GM18507 (cell line): ENCODE measurements at places on chromosomes 3 and 15.

GRCh38 chr3:12465836-12466225 is 18.4 kb upstream of the TSEN2 start:
- DNase-seq: no peak

DNA sequence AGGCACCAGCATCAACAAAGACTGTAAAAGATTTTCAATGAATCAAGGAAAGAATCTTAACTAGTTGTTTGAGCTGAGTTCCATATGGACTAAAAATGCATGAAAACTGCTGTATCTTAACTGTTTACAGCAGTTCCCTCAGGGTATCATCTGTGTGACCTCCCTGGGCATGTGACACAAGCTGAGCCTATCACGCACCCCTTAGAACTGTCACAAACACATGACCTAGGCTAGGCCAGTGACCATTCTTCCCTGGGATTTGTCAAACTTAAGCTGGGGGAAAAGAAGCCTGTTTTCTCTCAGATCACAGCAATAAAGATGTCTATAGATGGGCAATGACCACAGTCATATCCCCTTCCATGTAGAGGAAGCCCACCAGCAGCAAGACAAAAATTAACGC is 35.7 kb downstream of the IGF2BP2 start:
- DNase-seq: no peak

- no peak for DNase-seq
These were observed 228.1 kb downstream of the FEZF2 start for GRCh38 chr3:62145086-62145757.

GRCh38 chr15:48059791-48060190 is 61.0 kb upstream of the SLC24A5 start:
- DNase-seq: no peak

DNA sequence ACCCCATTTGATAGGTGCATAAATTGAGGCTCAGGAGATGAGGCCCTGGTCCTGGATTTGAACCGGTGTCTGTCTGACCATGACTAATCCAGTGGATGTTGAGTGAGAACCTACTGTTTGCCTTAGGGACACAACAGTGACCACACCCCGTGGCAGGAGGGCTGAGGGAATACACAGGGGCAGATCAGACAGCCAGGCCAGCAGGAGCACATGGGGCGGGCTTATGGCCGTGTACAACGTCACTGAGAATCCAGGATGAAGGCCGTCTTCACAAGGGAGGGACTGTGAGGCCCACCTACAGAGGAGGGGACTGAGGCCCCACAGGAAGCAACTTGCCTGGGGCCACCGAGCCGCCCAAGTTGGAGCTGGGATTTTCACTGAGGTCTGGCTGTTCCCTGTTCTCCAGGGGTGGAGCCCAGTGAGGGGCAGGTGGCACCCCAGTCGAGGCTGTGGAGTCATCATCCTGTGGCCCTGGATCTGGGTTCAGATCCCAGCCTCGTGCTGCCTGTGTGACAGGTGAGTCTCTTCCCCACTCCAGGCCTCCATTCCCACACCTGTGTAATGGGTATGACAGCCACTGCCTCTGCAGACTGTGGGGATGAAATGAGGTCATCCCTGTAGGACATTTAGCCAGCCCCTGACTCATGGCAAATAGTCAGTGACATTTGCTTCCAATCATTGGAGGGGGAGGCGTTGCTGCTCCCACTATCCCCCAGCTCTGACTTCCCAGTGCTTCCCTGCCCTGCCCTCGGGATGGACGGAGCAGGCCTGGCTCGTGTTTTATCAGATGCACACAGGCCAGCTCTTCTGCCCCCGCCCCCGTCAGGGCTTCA is 6.3 kb upstream of the PLXND1 start:
- DNase-seq: no peak

DNA sequence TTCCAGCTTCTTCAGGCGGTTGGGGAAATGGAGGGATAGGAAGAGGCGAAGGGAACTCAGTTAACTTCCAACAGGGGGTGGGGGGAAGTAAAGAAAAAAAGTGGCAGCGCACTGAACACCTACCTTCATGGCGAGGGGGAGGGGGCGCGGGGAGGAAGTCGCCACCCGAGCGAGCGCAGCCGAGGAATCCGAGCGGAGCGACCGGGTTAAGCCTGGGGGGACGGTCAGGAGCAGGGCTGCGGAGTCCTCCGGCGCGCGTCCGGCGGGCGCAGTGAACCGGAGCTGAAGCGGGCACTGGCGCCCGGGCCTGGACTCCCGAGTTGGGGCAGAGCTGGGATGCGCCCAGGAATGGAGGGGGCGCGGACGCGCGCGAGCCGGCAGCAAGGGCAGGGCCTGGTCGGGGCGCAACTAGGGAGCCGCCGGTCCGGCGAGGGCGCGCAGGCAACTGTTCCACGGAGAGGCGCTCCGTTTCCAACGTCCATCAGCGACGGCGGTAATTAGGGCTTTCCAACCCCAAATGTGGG is at the start of gene WNT5A:
WNT5A (minus strand) TSS at position 450 of the 524 bp plus-strand sequence; CDS start at position 129, 321 bp downstream.
- DNase-seq: no peak

DNA sequence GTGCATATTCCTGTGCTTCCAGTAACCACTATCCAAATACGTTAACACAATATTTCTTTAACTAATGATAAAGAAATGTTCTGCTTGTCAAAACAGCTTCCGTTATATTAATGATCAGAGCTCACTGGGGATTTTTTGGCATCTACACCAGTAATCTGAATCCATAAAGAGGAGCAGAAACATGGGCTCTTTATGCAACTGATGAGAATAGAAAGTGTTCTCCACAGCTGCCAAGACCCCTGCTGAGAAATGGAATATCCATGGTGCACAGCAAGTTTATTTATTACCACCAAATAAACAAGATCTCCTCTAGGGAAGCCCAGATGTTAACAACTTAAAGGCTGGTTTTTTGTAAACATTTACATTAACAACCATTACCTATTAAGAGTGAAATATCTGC is 54.5 kb downstream of the ALDH1A2 start:
- no peak for DNase-seq

GRCh38 chr3:67241084-67241483 is 243.0 kb downstream of the KBTBD8 start:
- no peak for DNase-seq

DNA sequence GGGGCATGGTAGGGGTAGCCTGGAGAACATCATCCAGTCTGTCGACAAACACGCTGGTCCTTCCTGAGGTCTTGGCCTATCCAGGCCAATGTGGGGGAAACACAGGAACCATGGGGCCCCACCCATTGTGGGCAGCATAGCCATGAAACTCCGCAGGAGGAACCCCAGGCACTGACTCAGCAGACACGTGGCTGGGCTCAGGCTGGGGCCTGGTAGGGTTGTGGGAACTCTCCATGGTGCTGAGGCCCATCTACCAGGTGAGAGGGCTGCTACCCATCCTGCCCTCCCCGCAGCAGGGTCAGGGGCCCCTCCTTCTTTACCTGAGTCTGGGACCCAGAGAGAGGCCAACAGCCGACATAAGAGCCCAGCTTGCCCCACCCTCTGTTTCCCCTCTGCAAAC is 22.6 kb upstream of the CACNA2D2 start:
- peak; percentile 37 for DNase-seq

DNA sequence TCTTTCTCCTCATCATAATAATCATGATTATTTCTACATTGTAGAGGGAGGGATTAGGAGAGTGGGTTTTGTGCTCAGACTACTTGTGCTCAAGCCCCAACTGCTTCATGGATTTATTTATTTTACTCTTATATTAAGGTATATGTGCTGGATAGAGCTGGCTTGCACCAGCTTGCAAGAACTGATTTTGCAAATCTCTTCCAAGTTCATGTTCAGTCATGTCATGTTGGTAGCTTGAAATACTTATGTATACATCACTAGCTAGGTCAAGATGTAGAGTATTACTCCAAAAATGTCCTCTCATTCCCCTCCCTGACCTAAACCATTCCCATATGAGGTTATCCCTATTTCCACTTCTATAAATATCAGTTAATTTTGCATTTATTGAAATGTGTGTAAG is 293.9 kb upstream of the RBMS3 start:
- no peak for DNase-seq

DNA sequence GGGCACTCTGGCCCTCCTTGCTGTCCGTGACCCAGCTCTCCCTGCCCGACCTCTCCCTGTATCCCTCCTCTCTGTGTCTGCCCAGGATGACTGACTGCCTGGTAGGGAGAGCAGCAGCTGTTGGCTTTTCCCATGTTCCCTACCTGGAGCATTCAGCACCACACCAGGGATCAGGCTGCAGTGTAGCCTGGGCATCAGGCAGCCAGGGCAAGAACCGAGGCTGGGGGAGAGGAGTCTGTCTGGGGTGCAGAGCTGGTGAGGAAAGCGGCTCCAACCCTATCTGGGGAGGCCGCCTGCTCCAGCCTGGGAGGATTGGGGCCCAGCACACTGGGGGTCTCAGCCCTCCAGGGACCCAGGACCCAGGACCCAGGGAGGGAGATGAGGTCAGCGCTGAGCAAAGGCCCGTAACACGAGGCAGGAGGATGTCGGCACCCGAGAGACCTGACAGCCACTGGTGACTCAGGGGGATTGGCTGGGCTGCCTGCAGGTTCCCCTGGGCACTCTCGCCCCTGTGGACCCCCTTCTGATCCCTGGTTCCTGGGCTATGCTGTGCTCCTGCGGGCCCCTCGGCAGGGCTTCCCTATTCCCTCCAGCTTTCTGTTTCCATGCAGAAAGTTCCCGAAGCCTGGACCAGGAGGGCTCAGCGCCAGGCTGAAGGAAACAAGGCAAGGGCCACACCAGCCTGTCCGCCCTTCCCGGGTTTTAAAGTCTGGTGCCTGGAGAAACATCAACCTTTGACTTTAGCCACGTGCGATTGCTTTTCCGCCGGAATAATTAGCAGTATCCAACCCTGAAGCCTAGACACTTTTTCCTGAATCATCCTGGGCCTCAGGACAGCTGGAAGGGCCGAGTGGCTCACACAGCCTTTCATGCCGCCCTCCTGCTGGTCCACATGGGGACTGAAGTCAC is 128.2 kb upstream of the MEF2A start:
- no peak for DNase-seq

GRCh38 chr15:70251246-70251990 is 153.7 kb upstream of the TLE3 start:
- DNase-seq: no peak

GRCh38 chr15:52790169-52790708 is at the start of gene ONECUT1:
ONECUT1 (minus strand) TSS chr15:52790336; CDS start chr15:52789884, 452 bp downstream.
- DNase-seq: peak; percentile 70

- DNase-seq: no peak
These were observed 90.7 kb upstream of the AGTR1 start for GRCh38 chr3:148606979-148607378.

DNA sequence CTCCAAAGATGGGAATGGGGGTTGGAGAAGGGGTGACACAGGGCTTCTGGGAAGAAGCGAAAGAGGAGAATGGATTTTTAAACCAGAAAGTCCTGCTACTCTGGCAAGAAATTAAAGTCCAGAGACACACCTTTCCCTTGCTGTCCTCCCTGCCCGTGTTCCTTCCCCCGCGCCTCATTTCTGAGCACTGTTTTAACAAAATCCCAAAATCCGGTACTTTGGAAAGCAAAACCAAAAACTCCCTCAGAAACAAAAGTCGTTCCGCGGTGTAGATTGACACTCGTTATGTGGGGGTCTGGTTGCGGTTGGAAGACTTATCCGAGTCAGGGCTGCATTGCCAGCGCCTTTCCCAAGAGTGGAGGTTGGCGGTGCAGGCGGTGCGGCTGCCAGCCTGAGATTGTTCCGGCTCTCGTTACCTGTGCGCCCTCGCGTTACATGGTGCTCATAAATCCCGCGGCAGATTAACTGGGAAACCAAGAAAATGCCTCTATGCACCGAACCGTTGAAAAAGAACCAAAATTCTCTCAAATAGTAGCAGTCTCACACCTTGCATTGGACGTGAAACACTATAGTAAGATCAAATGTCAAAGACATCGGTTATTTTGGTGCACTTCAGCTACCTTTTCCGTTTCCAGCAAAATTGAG is 217.7 kb downstream of the MEIS2 start:
- no peak for DNase-seq

DNA sequence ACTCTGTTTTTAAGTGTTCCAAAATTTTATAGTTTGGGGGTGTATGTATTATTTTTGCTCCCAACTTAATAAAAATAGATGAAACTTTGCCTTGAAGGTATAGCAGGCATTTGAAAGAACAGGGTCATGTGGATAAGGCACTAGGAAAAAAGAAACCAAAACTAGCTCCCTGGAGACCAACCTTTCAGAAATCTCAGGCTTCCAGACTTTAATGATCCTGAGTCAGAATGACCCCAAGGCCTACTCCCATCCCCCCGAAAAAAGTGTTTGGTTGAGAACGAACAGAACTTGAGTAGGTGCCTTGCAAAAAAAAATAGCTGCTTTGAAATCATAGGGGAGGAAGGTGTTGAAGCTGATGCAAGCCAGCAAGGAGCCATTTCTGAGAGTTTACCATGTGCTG is 309.5 kb downstream of the THSD4 start:
- DNase-seq: no peak

- DNase-seq: no peak
These were observed 10.3 kb upstream of the ALDH1A3 start for GRCh38 chr15:100869151-100869999.

DNA sequence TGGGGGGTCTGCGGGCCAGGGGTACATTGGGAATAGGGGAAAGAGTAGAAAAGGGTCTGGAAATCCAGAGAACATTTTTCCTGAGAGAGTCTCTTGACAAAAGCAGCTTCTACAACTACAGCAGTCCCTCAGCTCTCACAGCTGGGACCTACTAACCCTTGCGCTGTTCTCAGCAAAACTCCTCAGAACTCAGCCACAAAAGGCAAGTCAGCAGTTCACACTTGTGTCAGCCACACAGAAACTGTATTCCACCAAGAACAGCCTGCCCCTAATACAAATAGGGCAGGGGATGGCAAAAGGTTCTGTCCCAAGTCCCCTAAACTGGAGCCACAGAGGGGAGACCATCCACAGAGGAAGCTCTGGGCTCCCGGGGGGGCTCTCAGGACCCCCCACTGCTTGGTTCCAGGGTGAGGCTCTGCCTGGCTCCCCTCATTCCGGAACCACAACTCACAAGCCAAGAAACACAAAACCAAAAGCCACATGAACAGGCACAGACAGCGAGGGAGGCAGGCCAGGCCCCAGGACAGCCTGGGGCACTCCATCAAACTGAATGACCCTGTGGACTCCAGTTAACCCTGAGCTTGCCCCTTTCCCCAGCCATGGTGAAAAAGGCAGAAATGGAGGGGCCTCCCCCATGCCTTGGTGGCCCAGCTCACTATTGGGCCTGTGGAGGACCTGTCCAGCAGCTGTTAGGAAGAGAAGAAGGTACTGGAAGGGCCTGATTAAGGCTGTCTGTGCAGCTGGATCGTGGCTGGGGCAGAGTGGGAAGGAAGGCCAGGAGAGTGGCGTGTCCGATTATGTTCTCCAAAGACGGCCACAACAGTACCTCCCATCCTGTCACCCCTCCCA is 162.0 kb downstream of the CHSY1 start:
- DNase-seq: no peak

GRCh38 chr3:167843481-167843880 is 108.0 kb downstream of the SERPINI1 start:
- DNase-seq: no peak

GRCh38 chr15:45704329-45705249 is 69.8 kb downstream of the SQOR start:
- DNase-seq: no peak

GRCh38 chr15:96329403-96329981 is 1.0 kb upstream of the NR2F2 start:
- no peak for DNase-seq
